ENCODE measurements at places on chromosomes 5 and 9. TPM values are rescaled to one million over a fixed set of nuclear protein-coding genes. Genes with fewer than 3 reads are reported as not detected.

OTULINL gene
- total RNA-seq: 27.0 TPM

KIAA0825 gene
- 0.71 TPM for total RNA-seq

BARHL1 gene
- total RNA-seq: not detected

SPATA31A3 gene
- not detected for total RNA-seq

SLC27A6 gene
- not detected for total RNA-seq

PITX1 gene
- total RNA-seq: 31.8 TPM

TEX48 gene
- not detected for total RNA-seq

NRARP gene
- 3.0 TPM for total RNA-seq

TUSC1 gene
- total RNA-seq: 6.7 TPM

MYOT gene
- total RNA-seq: 0.21 TPM

SPATA31D4 gene
- total RNA-seq: not detected

LPAR1 gene
- total RNA-seq: 24.7 TPM

CETN3 gene
- 35.8 TPM for total RNA-seq

PCDHGA11 gene
- total RNA-seq: not detected

PLAC8L1 gene
- total RNA-seq: 0.38 TPM

CAVIN4 gene
- total RNA-seq: 0.39 TPM

PCDHB12 gene
- not detected for total RNA-seq

GFI1B gene
- 0.17 TPM for total RNA-seq

DIRAS2 gene
- 0.02 TPM for total RNA-seq

SLC6A18 gene
- total RNA-seq: not detected

ACO1 gene
- total RNA-seq: 24.3 TPM

TXNDC8 gene
- not detected for total RNA-seq

ANKRD34B gene
- total RNA-seq: 0.05 TPM

FOXD4L5 gene
- total RNA-seq: 0.05 TPM

C7 gene
- not detected for total RNA-seq

PCDHGA9 gene
- 0.05 TPM for total RNA-seq

CCL27 gene
- not detected for total RNA-seq

ZNF879 gene
- total RNA-seq: 0.81 TPM

SLC27A4 gene
- total RNA-seq: 46.4 TPM

PRUNE2 gene
- 0.09 TPM for total RNA-seq

NUDT2 gene
- total RNA-seq: 23.9 TPM

HBEGF gene
- 6.7 TPM for total RNA-seq

CAMK2A gene
- 0.54 TPM for total RNA-seq

CHSY3 gene
- 0.36 TPM for total RNA-seq

PRSS3 gene
- total RNA-seq: 8.8 TPM

TAF11L5 gene
- not detected for total RNA-seq

BSPRY gene
- total RNA-seq: 0.11 TPM

LCN2 gene
- 7.2 TPM for total RNA-seq

SARDH gene
- total RNA-seq: 0.12 TPM

PCDHGB7 gene
- total RNA-seq: 0.06 TPM

CXCL14 gene
- 0.37 TPM for total RNA-seq

IRX1 gene
- total RNA-seq: not detected

PDZD2 gene
- 0.65 TPM for total RNA-seq

HMCN2 gene
- 0.02 TPM for total RNA-seq

ST6GALNAC4 gene
- 19.4 TPM for total RNA-seq

SPINK6 gene
- 0.27 TPM for total RNA-seq

FOXD1 gene
- 15.8 TPM for total RNA-seq

Data from A549 treated with dexamethasone at 1 μM for 4 hours (cell line).